Stimulated activated CD4-positive, alpha-beta T cell treated with anti-CD3 and anti-CD28 coated beads, TNF-alpha, amount 100 ng/mL, for 1 hour (primary cell): ENCODE measurements at places on chromosomes 4 and X.

- no peak for DNase-seq
These were observed 50.7 kb downstream of the ARHGEF38 start for GRCh38 chr4:105603158-105603557.

DNA sequence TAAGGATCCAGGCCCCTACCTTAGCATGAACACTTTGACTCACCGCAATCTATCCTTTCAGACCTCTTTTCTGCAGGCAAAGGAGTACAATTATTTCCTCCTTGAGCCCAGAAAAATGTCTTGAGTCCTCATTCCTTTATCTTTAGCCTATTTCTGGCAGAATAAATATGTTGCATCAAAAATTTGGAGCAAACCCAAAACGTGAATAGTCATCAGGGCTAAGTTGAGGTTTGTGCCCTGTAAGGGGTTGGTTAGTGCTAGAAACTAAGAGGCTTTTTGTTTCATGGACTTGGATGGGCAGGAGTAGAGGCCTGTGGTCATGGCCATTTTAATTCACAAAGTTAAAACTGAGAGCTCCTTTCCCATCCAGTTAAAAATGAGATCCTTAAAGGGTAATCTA is 460.3 kb downstream of the GBA3 start:
- no peak for DNase-seq

- no peak for DNase-seq
These were observed 153.7 kb downstream of the VEGFC start for GRCh38 chr4:176638992-176639391.

- no peak for DNase-seq
These were observed 297.2 kb downstream of the HS3ST1 start for GRCh38 chr4:11131491-11131890.
